Stimulated activated naive CD8-positive, alpha-beta T cell treated with anti-CD3 and anti-CD28 coated beads, Interleukin-15, amount 100 ng/mL, for 72 hours (primary cell): ENCODE measurements at places on chromosomes 3 and 15.

GRCh38 chr3:155070932-155071387, 9.2 kb upstream of the MME start:
- DNase-seq: no peak

DNA sequence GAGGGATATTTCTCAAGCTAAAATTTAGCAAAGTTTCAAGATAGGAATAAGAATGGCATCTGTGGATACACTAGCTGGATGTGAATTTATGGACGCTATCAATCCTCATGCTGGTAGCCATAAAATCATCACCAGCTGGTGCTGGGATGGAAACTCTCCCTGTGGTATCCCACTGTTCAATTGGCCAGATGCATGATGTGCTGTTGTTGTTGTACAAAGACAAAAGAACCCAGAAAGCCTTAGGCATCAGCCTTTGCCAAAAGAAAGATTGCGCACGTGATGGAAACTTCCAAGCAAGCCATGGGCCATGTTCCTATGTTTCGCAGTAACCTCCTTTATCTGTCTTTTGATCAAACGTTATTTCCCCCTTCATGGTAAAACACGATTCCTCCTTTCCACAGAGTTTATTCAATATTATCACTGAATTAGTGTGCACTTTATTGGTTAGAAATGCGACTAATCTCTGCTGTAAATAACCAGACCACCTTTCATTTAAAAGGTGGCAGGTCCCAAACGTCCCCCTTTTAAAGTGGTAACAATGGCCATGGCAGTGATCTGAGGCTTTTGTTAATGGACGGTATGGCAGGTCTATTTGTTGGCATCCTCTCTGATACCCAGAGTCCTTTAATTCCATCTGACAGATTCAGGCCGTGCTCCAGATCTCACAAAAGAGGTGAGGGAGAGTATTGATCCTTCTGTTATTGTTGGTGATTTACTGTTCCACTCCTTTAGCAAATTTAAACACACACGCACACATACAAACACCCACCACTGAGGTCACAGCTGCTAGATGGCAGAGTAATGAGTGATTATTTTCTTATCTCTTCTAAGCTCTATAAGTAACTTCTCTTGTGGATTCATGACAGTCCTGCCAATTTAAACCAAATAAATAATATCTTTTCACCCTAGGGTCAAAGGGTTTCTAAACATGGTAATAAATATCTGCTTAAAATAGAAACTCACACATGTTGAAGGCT, 291.2 kb upstream of the KCNMB2 start:
- DNase-seq: no peak

- DNase-seq: no peak
These were observed 126.0 kb downstream of the ZBTB20 start for GRCh38 chr3:115021061-115021460.

GRCh38 chr3:47427866-47428265, 47.0 kb downstream of the PTPN23 start:
- DNase-seq: no peak
